ENCODE measurements at places on chromosomes 4 and X.
A peak's percentile ranks its signal among the peaks of the same experiment; 100 is the strongest.

GRCh38 chrX:110373310-110373709 lies 14.7 kb downstream of the RTL9 start:
- DNase-seq = no peak

GRCh38 chr4:62952366-62952765 lies 1456.9 kb downstream of the TECRL start:
- DNase-seq = no peak

GRCh38 chr4:98474408-98474844 lies 184.0 kb downstream of the TSPAN5 start:
- no peak for DNase-seq

- no peak for DNase-seq
These were observed 408.9 kb upstream of the CTSO start for GRCh38 chr4:156362581-156362980.

DNA sequence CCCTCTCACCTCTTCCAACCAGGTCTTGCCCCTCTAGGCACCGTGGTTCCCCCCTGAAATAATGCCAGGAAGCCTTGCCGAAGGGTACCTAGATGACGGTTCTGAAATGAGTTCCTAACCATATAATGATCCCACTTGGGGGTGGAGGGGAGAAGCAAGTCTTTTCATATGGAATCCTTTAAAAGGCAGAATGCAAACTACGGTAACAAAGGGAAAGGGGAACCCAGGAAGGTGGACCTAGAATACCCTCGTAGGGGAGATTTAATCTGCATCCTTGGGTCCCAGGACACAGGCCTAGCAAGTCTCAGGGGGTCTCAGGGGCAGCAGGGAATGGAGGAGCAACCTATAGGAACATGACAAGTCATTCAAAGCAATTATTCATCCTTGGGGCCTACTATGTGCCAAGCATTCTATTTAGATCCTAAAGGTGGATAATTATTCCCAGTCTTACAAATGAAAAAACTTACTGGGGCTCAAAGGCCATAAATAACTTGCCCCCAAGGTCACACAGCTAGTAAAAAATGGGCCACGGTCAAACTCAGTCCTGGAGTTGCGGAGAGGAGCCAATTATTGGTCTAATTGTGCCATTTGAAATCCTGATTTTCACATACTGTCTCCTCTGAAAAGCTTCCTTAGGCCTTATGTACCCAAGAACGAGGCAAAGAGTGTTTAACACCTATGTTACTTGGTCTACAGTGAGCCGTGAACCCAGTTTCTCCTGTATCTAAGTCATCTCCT lies 8.8 kb downstream of the BCOR start:
- DNase-seq = no peak

- no peak for DNase-seq
These were observed 81.8 kb downstream of the CPZ start for GRCh38 chr4:8674311-8674885.

GRCh38 chr4:24560868-24561368 lies 23.4 kb downstream of the DHX15 start:
- DNase-seq = no peak

DNA sequence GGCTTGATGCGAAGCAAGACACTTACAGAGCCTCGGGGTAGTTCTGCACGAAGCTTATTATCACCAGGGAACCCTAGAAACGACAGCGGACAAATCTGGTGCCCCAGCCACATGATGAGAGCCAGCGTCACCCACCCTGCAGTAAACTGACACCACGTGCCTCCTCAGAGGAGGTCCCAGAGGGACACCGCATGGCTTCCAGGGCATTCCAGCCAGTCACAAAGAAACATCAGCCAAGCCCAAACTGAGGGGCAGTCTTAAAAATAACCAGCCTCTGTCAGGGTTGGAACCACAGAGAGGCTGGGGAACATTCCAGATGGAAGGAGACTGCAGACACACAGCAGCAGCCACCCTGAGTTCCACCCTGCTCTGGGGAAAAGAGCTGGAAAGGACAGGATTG lies 36.6 kb upstream of the HGFAC start:
- no peak for DNase-seq

- DNase-seq = no peak
These were observed 19.4 kb downstream of the CLDN2 start for GRCh38 chrX:106939566-106939965.

DNA sequence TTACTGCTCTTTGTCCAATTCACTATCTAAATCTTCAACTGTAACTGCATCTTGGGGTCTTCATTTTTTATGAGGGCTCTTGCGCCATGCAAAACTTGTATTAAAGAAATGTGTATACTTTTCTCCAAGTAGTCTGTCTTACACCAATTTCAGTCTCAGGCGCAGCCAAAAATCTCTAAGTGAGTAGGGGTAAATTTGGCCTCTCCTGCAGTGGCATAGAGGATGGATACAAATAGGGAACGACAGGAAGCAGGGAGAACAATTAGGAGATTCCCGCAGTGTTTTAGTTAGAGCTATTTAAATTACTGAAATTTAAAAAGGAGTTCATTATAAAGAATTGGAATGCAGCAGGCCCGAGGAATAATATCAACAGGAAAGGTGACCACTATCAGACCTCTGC lies 30.2 kb downstream of the DMP1 start:
- no peak for DNase-seq

GRCh38 chrX:153970357-153971123 lies 1.1 kb downstream of the HCFC1 start:
- peak; percentile 80 for DNase-seq

DNA sequence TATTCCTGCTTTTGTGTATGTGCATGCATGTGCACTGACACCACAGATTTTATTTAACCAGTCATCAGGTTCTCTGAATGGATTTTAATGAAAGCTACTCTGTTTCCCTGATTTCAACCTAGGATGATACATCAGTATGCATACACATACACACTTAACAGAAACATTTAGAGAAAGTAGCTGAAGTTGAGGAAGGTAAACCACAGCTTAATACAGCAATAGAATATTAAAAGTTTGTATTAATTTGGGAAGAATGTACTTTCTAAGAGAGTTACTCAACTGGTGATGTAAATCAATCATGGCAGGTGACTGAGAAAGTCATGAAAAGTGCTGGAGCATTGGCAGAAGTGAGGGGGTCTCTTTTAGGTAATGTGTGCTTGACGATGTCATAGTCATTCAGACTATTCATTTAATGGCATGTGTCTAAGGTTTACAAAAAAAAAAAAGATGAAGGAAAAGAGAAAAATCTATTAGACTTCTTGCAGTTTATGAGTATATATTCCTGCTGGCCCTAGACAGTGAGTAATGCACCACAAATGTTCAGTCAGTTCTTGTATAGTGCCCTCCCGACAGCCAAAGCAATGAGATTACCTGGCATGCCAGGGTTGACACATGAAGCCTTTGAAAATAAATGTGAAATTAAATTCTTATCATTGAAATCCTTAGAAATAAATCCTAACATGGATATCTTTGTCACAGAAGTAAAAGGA lies 187.6 kb downstream of the RAPGEF2 start:
- DNase-seq = no peak

GRCh38 chrX:38664285-38664684 lies 102.9 kb downstream of the TSPAN7 start:
- no peak for DNase-seq
